Osteocyte (in vitro differentiated cells): ENCODE measurements at places on chromosomes 12 and 14. TPM values are rescaled to one million over a fixed set of nuclear protein-coding genes. Genes with fewer than 3 reads are reported as not detected.

The CCNK gene
- total RNA-seq, result 55.8 and 57.4 TPM in 2 replicates

- H3K4me1 ChIP-seq, result no peaks in the 10 kb centered on the region
- DNase-seq, result no peak
- no peak overlapping the region for H3K4me3 ChIP-seq
- H3K36me3 ChIP-seq, result no peaks in the 10 kb centered on the region
- H3K27ac ChIP-seq, result no peak overlapping the region
- peaks cover 45% of the 10 kb centered on the region for H3K27me3 ChIP-seq
Measured at GRCh38 chr12:74741112-74741511, 203.5 kb downstream of the ATXN7L3B start.

DNA sequence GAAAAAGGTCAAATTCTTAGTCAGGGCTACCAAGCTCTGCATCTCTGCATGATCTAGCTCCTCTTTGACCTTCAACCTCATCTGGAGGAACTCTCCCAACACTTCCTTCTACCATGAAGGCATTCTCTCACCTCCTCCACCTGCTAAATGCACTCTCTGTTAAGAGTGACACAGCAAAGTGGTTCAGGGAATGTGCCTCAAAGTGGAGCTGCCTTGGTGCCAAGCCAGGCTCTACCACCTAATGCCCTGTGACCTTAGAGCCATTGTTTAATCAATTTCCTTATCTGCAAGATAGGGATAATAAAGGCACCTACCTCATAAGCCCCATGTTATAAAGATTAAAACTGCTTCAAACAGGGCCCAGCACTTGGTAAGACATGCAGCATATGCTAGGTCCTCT, 236.7 kb downstream of the ANO2 start:
- no peak overlapping the region for H3K4me3 ChIP-seq
- no peaks in the 10 kb centered on the region for H3K36me3 ChIP-seq
- H3K27me3 ChIP-seq, result peaks cover 5% of the 10 kb centered on the region
- no peaks in the 10 kb centered on the region for H3K4me1 ChIP-seq

DNA sequence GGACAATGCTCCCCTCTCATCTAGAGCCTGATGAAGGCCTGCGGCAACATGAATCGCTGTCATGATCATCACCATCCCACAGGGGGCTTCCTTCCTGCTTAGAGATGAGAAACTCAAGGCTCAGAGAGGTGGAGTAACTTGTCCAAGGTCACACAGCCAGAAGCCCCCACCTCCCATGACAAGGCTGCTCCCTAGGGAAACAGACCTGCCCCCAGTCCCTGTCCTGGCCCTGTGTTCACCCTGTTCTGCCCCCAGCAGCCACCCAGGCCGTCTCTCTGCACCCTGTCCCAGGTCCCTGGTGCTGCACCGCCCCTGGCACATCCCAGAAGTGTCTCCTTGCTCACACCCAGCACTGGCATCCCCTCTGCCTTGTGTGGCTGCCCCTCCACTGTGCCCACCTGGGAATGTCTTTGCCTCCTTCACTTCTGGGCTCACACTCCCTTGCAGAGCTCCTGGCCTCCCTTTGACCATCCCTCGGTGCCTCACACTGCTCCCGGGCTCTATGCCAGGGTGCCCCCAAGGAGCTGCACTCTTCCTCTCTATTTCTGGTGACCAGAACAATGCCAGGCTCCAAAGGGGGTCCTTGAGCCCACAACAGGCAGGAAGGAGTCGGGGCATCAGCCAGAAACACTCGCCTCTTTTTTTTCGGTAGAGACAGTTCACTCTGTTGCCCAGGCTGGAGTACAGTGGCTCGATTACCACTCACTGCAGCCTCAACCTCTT, 70.5 kb downstream of the BCL11B start:
- no peak for DNase-seq
- H3K36me3 ChIP-seq, result no peaks in the 10 kb centered on the region
- peaks cover 54% of the 10 kb centered on the region for H3K27me3 ChIP-seq
- no peak overlapping the region for H3K4me3 ChIP-seq
- H3K27ac ChIP-seq, result no peak overlapping the region

The LTBP2 gene
- 377 and 379 TPM in 2 replicates for total RNA-seq

DNA sequence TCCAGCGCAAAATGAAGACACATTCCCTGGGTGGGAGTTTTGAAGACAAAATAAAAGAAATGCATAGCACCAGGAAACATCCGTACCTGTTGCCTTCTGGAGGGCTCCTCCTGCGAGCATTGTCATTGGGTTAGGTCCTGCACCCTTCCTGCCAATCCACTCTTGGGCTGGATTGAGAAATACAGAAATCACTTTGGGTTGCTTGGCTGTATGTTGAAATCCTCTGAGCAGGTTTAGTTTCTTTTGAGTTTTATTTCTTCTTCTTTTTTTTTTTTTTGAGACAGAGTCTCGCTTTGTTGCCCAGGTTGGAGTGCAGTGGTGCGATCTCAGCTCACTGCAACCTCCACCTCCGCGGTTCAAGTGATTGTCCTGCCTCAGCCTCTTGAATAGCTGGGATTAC, 67.6 kb downstream of the ARF6 start:
- no peaks in the 10 kb centered on the region for H3K27me3 ChIP-seq
- H3K4me1 ChIP-seq, result peaks cover 11% of the 10 kb centered on the region

DNA sequence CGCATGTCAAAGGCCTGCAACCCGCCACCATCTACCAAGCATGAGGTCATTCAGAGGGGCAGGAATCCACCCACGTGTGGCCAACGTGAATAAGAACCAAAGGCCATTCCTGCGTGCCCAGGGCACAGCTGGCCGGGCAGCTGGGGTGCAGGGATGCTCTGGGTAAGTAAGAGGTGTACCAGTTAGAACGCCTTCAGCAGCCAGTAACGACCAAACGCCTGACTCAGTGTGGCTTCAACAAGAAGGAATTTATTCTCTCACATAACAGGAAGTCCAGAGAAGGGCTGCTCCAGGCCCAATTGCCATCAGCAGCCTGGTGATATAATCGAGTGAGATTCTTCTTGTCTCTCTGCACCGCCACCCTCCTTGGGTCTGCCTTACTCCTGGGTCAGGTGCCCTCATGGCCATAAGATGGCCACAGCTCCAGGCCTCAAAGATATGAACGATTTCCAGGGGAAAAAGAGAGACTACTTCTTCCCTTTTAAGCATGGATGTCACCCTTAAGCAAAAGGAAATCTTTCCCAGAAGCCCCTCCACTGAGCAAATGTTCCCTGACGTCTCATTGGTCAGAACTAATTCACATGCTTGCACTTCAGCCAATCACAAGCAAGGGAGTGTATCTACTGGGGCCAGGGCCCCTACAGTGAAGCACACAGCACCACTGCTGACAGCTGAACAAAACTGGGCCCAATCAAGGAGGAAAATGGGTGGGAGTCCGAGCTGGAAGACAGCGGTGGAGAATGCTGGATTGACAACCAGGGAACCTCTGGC, 7.3 kb downstream of the TTC7B start:
- no peaks in the 10 kb centered on the region for H3K27me3 ChIP-seq
- H3K36me3 ChIP-seq, result no peaks in the 10 kb centered on the region
- H3K27ac ChIP-seq, result no peak overlapping the region
- no peak for DNase-seq
- H3K4me3 ChIP-seq, result no peak overlapping the region
- peaks cover 10% of the 10 kb centered on the region for H3K4me1 ChIP-seq

- no peak for DNase-seq
- no peaks in the 10 kb centered on the region for H3K4me1 ChIP-seq
- H3K27me3 ChIP-seq, result peaks cover 3% of the 10 kb centered on the region
- H3K36me3 ChIP-seq, result no peaks in the 10 kb centered on the region
Measured at GRCh38 chr12:5864972-5865371, 80.1 kb downstream of the ANO2 start.

DNA sequence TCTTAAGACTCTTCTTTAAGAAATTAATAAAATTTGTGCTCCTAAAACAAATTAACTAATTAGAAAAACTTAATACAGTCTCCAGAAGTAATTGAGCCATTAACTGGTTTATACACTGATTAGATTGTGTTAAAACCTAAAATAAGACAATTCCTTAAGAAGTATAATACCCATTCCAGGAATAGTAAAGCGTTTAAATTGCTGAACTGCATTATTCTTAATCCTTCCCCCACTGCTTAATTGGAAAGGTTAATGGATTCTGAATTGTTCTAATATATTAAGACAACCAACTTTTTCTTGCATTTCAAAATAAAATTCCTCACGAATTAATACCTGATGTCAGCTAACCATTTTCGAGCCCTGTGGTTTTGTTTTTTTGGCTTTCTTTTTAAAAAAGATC, 128.4 kb downstream of the KICS2 start:
- H3K36me3 ChIP-seq, result peaks cover 13% of the 10 kb centered on the region
- no peak overlapping the region for H3K4me3 ChIP-seq
- H3K4me1 ChIP-seq, result peaks cover 10% of the 10 kb centered on the region
- DNase-seq, result no peak

The AQP6 gene
- not detected in 2 replicates for total RNA-seq

The DIO2 gene
- 240 and 244 TPM in 2 replicates for total RNA-seq

GRCh38 chr12:79127271-79127751, 262.7 kb downstream of the SYT1 start:
- no peak overlapping the region for H3K27ac ChIP-seq
- no peaks in the 10 kb centered on the region for H3K36me3 ChIP-seq
- peaks cover 14% of the 10 kb centered on the region for H3K27me3 ChIP-seq
- DNase-seq, result no peak

The OR6C2 gene
- not detected in 2 replicates for total RNA-seq

The PIP4P1 gene
- total RNA-seq, result 34.9 and 36.8 TPM in 2 replicates

DNA sequence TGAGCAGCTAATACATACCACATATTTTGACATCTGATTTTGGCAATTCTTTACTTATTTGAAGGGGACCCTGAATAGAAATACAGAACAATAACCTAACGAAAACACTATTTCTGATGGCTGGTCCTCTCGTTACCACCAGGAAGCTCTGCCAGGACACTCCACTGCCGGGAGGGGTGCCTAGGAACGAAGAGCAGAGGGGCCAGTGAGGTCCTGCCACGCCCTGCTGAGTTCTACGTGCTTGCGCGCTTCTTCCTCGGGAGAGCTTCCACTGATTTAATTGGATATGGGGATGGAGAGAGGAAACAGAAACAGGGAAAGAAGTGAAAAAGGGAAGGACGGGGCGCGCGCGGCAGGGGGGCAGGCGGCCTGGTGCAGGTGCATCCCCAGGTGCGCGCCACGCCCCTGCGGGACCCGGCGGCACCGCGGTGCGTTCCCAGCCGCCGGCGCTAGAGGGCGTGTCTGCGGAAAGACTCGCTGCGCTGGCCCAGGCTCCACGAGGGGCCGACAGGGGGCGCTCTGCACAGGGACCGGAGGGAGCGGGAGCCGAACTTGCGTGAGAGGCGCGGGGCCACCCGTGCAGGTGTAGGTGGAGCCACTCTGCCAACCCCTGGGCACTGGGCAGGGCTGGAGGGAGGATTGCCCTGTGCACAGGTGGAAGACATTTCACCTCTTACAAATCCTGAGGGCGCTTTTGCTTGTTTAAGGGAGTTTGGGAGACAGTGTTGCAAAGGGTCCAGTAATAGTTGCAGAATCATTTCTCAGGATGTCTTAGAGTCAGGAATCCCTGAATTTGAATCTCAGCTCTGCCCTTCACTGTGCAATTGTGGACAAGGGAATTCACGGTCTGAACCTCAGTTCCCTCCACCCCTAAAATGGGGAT, 986.3 kb upstream of the TMEM132C start:
- H3K27me3 ChIP-seq, result peaks cover 5% of the 10 kb centered on the region
- H3K27ac ChIP-seq, result no peak overlapping the region
- no peaks in the 10 kb centered on the region for H3K36me3 ChIP-seq
- no peak overlapping the region for H3K4me3 ChIP-seq
- no peak for DNase-seq

DNA sequence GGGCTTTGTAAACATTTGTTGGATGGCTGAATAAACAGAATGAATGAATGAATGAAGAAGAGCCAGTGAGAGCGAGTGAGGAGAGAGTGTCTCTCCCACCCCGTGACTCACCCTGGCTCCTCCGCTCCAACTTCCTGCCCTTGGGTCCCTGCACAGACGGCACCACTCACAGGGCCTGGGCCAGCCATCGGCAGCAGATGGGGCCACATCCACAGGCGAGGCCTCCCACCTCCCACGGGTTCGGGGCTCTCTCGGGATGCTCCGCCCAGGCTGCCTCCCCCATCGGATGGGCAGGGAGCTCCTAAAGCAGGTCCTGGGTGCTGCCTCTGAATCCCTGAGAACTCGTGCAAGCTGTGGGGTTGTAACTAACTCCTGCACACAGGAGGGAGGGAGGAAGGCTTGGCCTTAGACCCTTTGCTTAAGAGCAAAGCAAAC, 41.3 kb downstream of the CCNK start:
- no peaks in the 10 kb centered on the region for H3K27me3 ChIP-seq
- no peaks in the 10 kb centered on the region for H3K36me3 ChIP-seq
- no peak for DNase-seq
- H3K4me3 ChIP-seq, result no peak overlapping the region
- H3K27ac ChIP-seq, result no peak overlapping the region
- H3K4me1 ChIP-seq, result peaks cover 32% of the 10 kb centered on the region

GRCh38 chr14:37087520-37087919, 84.9 kb downstream of the SLC25A21 start:
- no peaks in the 10 kb centered on the region for H3K27me3 ChIP-seq
- H3K4me3 ChIP-seq, result no peak overlapping the region
- H3K27ac ChIP-seq, result no peak overlapping the region
- H3K36me3 ChIP-seq, result no peaks in the 10 kb centered on the region
- no peak for DNase-seq

The MLF2 gene
- 141 and 162 TPM in 2 replicates for total RNA-seq

- peak overlapping the region; percentile 82 for H3K4me3 ChIP-seq
- H3K27me3 ChIP-seq, result no peaks in the 10 kb centered on the region
- DNase-seq, result peak; percentile 94
- H3K27ac ChIP-seq, result peak overlapping the region; percentile 97
- H3K36me3 ChIP-seq, result peaks cover 19% of the 10 kb centered on the region
Measured at GRCh38 chr12:57087691-57088353, 1.1 kb upstream of the NAB2 start.

DNA sequence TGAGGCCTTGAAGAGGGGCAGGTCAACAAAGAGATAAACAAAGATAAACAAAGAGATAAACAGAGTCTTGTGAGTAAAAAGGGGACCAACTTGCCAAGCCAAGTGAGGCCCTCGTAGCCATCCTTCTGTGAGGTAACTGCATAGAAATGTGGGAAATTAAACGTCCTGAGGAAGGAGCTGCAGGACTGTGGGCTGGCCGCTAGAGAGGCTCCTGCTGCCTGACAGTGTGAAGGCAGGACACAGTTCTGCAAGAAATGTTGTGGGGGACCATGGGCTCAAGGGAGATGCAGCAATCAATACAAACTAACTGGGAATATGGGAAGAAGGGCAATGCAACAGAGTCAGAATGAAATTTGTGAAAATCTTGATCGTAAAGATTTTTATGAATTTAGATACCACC, 91.9 kb downstream of the SLC8A3 start:
- no peaks in the 10 kb centered on the region for H3K4me1 ChIP-seq
- H3K36me3 ChIP-seq, result no peaks in the 10 kb centered on the region
- H3K4me3 ChIP-seq, result no peak overlapping the region
- H3K27me3 ChIP-seq, result no peaks in the 10 kb centered on the region

- peaks cover 2% of the 10 kb centered on the region for H3K4me1 ChIP-seq
- no peaks in the 10 kb centered on the region for H3K27me3 ChIP-seq
- H3K36me3 ChIP-seq, result peaks cover 58% of the 10 kb centered on the region
- H3K27ac ChIP-seq, result no peak overlapping the region
- no peak overlapping the region for H3K4me3 ChIP-seq
Measured at GRCh38 chr12:132635076-132635955, 16.7 kb downstream of the P2RX2 start.

- H3K36me3 ChIP-seq, result no peaks in the 10 kb centered on the region
- H3K4me1 ChIP-seq, result peaks cover 23% of the 10 kb centered on the region
- no peaks in the 10 kb centered on the region for H3K27me3 ChIP-seq
- DNase-seq, result no peak
Measured at GRCh38 chr12:96501133-96501761, 11.9 kb downstream of the CFAP54 start.

The KRT85 gene
- not detected in 2 replicates for total RNA-seq
